ENCODE measurements at places on chromosomes 1 and 21. TPM values are rescaled to one million over a fixed set of nuclear protein-coding genes. Genes with fewer than 3 reads are reported as not detected.

DNA sequence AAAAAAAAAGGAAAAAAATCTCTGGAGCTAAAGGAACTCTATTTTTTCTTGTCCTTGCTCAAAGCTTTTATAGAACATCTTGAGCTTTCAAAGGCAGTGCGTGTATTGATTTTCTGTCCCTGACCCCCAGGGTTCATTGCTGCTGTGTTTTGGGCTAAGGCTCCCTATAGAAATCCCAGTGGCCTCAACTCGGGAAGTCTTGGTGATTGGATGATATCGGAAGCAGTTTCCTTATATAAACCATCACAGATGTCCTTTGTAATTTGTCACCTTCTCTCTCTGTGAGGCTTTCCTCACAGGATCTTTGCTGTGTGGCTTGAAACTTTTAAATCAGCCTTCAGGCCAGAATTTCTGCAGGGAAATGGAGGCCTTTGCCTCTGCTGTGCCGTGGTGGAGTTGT lies 397.7 kb downstream of the RPS6KC1 start:
- no peak for DNase-seq

DNA sequence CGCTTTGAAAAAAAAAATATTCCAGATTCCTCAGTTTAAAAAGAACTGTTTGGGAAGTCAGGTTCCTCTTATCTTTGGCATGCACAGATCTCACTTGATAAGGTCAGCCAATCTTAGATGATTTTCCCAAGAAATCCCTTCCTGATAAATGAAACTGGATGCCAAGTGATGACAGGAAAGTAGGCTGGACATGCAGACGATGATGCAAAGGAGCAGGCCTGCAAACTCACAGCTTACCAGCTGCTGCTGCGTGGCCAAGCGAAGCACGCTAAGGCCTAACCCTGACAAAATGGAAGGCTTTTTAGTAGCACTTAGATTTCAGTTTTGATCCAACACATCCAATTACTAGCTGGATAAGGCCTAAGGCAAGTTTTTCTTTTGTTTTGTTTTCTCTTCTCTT lies 10.1 kb downstream of the TADA1 start:
- DNase-seq: no peak

- peak; percentile 66 for DNase-seq
These were observed 58.5 kb upstream of the ACTL8 start for GRCh38 chr1:17696417-17697301.

GRCh38 chr1:110285316-110285715 lies 53.9 kb upstream of the RBM15 start:
- DNase-seq: no peak

- DNase-seq: no peak
These were observed 33.7 kb upstream of the PLA2G2C start for GRCh38 chr1:20220036-20220435.

DNA sequence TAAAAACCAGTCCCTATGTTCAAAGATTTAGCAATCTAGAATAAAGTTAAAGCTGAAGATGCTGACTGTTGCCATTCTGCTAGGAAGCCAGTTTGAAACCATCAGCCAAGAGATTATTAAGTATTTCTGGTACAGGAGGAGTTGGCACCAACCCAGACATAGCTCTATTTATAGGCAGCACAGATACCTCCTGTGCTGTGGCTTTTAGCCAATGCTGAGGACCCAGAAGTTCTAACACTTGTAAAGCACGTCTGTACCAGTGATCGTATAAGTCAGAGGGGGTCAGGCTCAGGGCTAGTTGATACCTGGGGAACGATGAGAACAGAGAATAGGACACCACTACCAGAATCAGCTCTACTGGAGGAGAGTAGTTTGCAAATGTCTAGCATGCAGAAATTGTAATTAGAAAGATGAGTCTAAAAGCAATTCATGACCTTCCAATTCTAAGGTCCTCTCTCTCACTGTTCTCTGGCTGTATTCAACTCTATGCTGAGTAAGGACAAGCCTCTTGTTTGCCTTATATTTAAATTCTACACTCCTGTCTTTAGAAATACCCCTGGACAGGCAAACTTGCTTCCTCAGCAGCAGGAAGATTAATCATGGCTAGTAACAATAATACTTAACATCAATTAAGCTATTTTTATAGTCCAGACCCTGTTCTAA lies 96.8 kb upstream of the PALMD start:
- DNase-seq: peak; percentile 39

DNA sequence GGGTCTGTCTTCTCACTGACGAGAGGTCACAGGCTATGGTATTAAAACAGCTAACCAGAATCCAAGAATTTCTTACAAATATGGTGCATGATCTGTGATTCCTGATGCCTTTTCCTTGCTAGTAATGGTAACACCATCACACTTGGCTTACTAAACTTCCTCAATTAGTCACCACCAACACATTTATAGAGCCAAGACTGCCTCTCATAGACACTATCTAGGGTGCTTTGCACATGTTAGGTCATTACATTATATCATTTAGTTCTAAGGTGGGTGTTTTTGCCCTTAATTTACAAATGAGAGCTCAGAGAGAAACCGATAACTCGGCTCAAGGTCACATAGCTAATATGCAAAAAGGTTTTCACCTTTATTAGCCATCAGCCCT lies 8.7 kb downstream of the KIF21B start:
- DNase-seq: no peak

The HMGCS2 gene
- total RNA-seq: 6.4 TPM
